GM12891 (cell line): ENCODE measurements at places on chromosomes 3 and 15.

- DNase-seq, result no peak
Measured at GRCh38 chr15:73678498-73678897, 5.7 kb upstream of the CD276 start.

DNA sequence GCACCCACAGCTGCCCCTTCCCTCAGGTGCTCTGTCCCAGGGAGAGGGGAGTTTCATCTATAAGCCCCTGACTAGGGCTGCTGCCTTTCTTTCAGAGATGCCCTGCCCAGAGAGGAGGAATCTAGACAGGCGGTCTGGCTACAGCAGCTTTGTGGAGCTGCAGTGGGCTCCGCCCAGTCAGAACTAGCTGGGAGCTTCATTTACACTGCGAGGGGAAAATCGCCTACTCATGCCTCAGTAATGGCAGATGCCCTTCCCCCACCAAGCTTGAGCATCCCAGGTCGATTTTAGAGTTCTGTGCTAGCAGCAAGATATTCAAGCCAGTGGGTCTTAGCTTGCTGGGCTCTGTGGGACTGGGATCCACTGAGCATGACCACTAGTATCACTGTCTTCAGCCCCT, 181.2 kb upstream of the RARB start:
- DNase-seq, result no peak

DNA sequence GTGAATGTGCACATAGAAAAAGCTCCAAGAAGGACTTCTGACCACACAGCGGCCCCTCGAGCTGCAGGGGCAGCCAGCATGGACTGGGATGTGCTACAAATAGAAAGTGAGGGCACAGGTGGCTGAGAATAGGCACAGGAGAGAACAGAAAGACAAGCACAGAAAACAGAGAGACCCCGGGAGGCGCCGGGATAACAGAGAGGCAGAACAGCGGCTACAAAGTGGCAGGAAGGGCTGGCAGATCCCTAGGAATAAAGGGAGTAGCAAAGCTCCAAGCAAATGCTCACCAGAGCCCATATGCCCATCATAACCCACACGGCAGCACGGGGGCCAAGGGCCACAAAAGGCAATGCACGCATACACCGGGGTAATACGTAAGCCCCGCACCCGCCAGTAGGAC, 201.7 kb upstream of the NSMCE3 start:
- DNase-seq, result no peak

DNA sequence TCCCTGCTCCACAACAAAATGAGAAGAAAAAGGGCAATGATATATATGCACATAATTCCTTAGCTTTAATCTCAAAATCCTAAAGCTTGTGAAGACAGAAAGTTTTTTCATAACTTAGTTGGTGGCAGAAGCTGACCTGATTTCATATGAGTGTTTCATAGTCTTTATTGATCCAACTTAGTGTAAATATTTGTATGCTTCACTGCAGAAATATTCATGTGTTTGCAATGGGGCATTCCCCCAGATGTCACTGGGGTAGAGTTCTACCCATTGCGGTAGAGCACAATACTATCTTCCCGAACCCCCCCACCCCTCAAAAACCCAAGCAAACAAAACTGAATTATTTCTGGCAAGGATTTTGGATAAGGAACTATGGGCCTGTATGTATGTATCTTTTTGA, 221.2 kb downstream of the THRB start:
- DNase-seq, result no peak

DNA sequence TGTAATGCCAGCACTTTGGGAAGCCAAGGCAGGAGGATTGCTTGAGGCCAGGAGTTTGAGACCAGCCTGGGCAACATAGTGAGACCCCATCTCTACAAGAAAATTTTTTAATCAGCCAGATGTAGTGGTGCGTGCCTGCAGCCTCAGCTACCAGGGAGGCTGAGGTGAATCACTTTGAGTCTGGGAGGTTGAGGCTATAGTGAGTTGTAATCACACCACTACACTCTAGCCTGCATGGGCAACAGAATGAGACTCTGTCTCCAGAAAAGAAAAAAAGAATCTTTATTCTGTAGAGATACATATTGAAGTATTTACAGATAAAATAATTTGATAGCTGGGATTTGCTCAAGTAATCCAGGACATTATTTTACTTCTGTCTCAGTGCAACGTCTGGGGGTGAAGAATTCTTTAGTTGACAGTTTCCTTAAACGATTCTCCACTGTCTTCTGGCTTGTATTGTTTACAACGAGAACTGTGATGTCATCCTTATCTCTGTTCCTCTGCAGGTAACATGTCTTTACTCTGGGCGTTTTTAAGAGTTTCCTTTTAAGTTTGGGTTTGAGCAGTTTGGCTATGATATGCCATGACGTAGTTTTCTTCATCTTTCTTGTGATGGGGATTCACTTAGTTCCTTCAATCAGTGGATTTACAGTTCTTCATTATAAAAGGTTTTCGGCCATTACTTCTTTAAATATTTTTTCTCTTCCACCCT, 26.3 kb downstream of the KPNA1 start:
- DNase-seq, result no peak

DNA sequence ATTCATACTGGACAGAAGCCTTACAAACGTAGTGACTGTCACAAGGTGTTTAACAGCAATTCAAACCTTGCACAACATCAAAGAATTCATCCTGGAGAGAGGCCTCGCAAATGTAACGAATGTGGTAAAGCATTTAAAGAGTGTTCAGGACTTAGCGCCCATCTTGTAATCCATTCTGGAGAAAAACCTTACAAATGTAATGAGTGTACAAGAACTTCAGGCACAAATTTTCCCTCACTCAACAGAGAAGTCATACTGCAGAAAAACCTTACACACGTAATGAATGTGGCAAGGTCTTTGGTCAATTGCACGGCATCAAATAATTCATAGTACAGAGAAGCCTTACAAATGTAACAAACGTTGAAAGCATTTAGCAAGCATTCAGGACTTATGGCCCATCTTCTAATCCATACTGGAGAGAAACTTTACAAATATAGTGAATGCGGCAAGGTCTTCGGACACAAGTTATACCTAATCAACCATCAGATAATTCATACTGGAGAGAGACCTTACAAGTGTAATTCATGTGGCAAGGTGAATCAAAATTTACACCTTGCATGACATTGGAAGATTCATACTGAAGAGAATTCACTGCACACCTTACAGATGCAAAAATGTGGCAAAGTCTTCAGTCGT, 27.5 kb downstream of the SPCS1 start:
- DNase-seq, result no peak

GRCh38 chr3:38027466-38028465, 1.7 kb downstream of the PLCD1 start:
- no peak for DNase-seq

DNA sequence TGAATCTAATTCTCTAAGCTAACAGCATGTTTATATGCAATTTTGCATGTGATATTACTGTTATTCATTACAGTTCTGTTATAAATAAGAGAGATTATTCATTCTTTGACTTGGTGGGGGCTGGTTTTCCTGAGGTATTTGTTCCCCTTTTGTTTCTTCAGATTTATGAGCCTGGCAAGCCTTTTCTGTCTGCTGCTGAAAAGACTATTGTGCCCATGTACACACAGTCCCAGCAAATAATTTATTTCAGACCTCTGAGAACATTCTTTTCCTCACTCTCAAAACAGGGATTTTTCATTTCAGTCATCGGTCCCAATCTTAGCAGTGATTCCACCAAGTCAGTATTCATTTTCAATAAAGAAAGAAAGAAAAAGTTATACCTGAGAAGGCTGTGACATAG, 716.8 kb downstream of the NSUN3 start:
- DNase-seq, result no peak

DNA sequence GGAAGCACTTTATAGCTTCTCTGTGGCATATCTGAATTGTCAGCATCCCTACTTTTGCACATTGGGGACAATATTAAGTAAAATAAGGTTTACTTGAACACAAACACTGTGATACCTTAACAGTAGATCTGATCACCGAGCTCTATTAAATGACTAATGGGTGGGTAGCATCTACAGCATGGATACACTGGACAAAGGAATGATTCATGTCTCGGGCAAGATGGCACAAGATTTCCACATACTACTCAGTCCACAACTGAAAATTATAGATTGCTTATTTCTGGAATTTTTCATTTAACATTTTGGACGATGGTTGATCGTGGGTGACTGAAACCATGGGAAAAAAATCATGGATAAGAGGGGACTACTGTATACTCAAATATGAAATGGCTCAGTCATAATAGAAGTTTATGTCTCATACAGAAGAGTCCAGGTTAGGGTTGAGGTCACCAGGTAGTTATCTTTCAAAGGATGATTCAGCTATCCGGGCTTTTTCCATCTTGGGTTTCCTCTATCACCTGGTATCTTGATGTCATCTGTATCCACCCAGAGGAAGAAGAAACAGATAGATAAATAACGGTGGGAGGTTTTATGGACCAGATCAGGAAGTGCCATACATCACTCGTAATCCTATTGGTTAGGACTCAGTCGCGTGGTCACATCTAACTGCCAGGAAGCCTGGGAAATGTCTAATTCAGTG, 320.0 kb upstream of the RARB start:
- no peak for DNase-seq

GRCh38 chr15:60797444-60798040, 318.6 kb upstream of the ICE2 start:
- DNase-seq, result no peak

DNA sequence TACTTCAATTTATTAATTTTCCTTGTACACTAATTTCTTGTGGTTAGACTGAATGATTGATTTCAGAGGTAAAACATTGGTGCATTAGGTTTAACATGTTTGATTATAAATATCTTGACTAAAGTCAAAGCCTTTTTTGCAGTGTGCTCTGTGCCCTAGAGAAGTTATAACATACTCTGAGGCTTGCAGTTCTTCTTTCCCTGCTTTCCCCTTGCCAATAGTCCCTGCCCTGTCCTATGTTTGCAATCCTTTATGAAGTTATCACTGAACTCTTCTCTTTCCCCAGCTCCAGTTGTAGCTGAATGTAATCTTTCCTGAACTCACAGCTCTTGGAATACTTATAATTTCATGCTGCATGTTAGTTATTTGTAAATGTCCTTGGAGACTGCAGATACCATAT, 35.6 kb downstream of the USP3 start:
- no peak for DNase-seq

GRCh38 chr3:45169125-45169904, 23.1 kb upstream of the CDCP1 start:
- DNase-seq, result no peak

- no peak for DNase-seq
Measured at GRCh38 chr3:124685481-124685880, 44.8 kb upstream of the UMPS start.

DNA sequence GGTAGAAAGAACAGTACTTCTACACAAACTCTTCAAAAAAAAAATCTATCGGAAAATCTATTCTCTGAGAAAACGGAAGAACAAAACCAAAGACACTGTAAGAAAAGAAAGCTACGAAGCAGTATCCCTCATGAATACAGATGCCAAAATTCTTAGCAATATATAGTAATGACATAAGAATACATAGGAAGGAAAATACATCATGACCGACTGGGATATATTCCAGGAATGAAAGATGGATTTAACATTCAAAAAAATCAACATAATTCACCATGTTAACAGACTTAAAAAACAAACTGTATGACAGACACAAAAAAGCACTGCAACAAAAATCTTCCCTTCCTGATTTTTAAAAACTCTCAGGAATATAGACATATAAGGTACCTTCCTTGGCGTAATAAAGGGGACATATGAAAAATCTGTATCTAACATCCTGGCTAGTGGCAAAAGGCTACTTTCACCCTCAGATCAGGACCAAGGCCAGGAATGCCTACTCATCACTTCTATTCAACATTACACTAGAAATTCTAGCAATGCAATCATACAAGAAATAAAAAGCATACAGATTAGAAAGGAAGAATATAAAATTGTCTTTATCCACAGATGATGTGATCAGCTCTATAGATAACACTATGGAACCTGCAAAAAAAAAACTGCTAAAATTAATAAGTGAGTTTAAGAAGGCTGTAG, 77.6 kb upstream of the XXYLT1 start:
- no peak for DNase-seq

DNA sequence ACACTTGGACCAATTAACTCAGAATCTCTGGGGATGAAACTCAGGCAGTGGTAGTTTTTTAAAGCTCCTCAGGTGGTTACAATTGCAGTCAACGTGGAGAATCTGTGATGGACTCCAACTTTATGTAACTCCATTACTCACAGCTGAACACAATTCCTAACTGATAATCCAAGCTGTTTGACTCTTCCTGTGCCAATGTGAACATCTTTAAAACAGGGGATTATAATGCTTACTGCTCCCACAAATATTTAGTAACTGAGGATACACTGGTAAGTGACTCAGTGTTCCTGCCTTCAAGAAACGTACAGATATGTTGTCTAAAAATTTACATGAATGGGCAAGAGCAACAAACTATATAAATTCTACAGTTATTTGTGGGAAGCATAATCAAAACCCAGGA, 85.6 kb downstream of the OSBPL10 start:
- no peak for DNase-seq

GRCh38 chr15:73287019-73287418, 81.7 kb downstream of the HCN4 start:
- DNase-seq, result no peak

DNA sequence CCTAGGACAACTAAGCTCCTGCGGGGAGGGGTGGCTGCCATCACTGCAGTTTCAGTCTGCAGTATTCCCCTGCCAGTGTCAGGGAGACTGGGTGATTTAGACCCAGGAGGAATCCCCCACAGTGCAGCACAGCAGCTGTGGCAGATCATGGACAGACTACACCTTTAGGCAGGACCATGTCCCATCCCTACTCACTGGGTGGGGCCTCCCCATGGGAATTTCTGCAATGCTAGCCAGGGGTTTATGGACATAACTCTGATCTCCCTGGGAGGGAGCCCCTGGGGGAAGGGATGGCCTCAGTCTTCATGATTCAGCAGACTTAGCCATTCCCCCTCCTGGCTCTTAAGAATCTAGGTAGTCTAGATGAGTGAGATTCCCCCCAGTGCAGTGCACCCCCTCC, 130.1 kb upstream of the STAC start:
- no peak for DNase-seq

DNA sequence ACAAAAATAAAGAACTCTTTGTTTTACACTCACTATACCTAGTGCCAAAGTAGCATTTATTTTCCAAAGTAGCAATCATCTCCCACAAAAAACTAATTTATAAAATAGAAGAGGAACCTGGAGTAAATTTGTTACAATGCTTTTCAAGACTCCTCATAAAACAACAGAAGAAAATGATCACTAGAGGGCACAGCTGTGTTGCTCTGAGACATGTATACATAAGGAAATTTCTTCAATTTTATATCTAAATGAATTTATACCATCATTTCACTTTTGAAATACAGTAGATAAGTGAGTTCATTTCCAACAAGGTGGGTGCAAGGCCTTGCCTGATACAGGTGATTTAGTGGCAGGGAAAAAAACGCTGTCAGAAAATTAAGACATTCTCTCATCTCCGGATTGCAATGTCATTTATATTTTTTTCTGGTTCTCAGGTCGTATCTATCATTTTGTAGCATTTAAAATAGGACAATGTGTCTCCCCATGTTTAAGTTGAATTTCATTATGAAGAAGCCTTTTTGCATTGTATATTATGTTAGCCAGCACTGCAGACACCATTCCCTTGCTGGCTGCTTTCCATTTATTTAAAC, 25.3 kb upstream of the ARHGEF26 start:
- DNase-seq, result no peak

GRCh38 chr3:100033903-100034471, 80.3 kb downstream of the FILIP1L start:
- DNase-seq, result no peak

- DNase-seq, result no peak
Measured at GRCh38 chr3:29912600-29913288, 631.9 kb downstream of the RBMS3 start.

- no peak for DNase-seq
Measured at GRCh38 chr3:43769885-43770425, 79.2 kb downstream of the ABHD5 start.
